ENCODE measurements at places on chromosomes 1 and 21.

DNA sequence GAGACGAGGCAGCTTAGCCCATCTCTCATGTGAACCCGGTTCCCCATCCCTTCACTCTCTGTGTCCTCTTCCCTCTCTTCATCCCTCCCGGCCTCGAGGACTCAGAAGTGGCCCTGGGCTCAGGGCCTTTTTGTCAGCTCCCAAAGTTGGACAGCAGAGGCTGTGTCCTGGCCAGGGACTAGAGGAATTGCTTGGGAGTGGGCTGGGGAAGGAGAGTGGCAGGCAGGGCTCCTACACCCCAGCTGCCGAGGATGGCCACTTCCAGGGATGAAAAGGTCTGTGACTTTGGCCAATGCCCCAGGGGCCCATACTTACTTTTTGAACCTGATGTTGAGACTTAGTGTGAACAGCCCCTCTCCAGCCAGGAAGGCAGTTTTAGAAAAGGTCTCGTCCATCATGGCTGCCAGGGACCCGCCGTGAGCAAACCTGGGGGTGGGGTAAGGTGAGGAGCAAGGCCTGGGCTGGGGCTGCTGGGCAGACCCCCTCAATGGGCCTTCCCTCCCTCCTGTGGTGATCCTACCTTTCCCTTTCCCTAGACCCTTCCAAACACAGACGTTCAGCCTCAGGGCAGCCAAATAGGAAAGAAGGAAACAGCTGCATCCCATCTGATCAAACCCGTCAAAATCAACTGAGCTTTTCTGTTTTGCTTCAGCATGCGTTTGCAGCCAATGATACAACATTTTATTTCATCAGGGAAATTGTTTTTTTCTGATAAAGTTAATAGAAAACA, 5.5 kb downstream of the THEM5 start:
- no peak for DNase-seq

- DNase-seq: no peak
Observed at GRCh38 chr1:56532350-56532683, 47.0 kb downstream of the PLPP3 start.

DNA sequence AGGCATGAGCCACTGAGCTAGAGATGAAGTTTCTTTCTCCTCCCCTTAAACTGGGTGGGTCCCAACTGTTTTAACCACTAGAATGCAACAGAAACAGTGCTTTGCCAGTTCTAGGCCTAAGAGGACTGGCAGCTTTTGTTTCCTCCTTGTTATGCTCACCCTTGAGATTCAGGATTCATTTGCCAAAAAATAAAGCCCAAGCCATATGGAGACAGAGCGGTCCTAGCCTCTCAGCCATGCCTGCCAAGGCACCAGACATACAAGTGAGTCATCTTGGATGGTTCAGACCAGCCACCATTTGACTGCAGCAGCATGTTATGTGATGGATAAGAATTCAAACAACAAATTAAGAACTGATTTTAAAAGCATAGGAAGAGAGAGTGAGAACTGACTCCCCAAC, 38.1 kb upstream of the STUM start:
- no peak for DNase-seq

GRCh38 chr1:25186161-25187007, 45.9 kb downstream of the SYF2 start:
- no peak for DNase-seq

DNA sequence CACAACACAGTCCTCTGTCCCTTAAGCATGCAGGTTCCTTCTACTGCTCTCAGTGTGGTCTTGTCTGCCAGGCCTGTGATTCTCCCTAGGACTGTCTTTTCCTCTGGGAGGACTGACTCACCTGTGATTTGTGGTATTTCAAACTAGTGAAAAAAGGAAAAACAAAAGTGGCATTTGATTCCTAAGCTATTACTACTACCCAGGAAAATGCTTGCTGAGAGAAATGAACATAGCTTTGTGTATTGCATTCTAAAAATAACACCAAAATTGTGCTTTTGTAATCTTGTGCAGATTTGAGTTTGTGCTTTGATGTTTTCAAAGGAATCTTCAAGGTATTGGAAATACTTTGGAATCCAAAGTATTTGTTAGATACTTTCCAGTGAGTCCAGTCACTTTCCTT, 57.0 kb downstream of the GPR161 start:
- no peak for DNase-seq

DNA sequence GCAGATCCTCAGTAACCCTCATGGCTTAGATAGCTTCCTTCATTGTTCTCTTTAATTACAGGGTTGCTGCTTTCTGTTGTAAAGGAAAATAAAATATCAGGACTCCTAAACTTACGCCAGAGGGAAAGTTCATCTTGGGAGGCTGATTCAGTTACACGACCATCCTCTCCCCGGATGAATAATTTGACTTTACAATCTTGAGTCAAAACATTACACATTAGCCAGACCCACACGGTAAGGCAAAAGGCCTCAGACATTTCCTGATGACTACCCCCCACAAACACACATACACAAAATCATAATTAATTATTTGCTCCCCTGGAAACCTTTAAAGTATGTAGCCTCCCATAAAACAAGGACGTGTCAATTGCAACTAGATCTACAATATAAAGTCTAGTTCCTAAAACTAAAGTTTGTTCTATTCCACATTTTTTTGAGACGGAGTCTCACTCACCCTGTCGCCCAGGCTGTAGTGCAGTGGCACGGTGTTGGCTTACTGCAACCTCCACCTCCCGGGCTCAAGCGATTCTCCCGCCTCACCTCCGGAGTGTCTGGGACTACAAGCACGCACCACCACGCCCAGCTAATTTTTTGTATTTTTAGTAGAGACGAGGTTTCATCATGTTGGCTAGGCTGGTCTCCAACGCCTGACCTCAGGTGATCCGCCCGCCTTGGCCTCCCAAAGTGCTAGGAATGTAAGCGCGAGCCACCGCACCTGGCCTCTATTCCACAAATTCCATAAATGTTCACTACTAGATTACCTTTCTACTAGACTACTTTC, 830 bp upstream of the PRDX1 start:
- DNase-seq: peak; percentile 56

GRCh38 chr1:210755991-210756659, 377.8 kb downstream of the KCNH1 start:
- no peak for DNase-seq

- DNase-seq: peak; percentile 94
Observed at GRCh38 chr1:23554481-23555269, 4.6 kb downstream of the ID3 start.

GRCh38 chr1:48177257-48177656, 45.3 kb upstream of the SLC5A9 start:
- DNase-seq: no peak

GRCh38 chr1:51326839-51327238, 3.5 kb downstream of the TTC39A start:
- no peak for DNase-seq

- DNase-seq: no peak
Observed at GRCh38 chr1:53260631-53261247, 22.4 kb upstream of the MAGOH start.

- no peak for DNase-seq
Observed at GRCh38 chr1:88985692-88986091, 6.7 kb downstream of the KYAT3 start.
